ENCODE measurements at places on chromosomes 11 and 22.

DNA sequence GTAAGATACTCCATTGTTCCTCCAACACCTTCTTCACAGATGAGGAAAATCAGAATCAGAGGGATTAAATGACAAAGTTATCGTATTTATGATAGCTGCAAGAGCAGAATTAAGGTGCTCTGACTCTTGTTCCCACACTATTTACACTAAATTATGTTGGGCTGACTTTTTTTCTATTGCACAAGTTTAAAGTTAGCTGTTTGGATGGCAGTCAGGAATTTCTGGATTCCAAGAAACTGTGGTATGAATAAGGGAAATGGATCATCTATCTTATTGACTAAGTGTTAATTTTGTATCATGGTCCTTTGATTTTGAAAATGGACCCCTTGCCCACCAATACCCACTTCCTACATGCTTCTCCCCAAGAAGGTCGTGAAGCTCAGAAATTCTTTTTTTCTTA is 19.9 kb upstream of the APOA1 start:
- DNase-seq = no peak

- no peak for DNase-seq
Measured at GRCh38 chr22:23533328-23533762, 46.7 kb downstream of the IGLL1 start.

GRCh38 chr11:70281156-70281609 is 10.7 kb downstream of the PPFIA1 start:
- DNase-seq = peak; percentile 41

GRCh38 chr11:85826116-85826855 is 15.3 kb upstream of the SYTL2 start:
- DNase-seq = no peak

GRCh38 chr11:95228081-95228749 is 2.8 kb downstream of the SESN3 start:
- no peak for DNase-seq

DNA sequence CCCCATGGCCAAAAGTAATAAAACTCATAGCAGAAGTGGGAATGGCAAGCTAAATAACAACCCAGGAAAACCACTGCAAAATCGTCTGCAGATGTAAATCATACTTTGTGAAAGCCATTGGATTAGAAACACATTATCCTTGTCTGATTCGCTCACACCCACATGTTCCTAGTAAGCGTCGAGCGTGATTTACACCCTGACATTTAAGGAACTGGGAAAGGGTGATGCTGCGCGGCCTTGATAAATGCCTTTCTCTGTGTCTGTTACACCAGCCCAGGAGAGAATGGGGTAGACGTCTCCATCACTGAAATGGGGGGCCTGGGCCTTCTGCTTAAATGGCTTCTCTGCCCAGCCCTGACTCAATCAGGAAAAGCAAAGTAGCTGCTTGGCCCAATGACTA is 162.7 kb downstream of the NTM start:
- no peak for DNase-seq

DNA sequence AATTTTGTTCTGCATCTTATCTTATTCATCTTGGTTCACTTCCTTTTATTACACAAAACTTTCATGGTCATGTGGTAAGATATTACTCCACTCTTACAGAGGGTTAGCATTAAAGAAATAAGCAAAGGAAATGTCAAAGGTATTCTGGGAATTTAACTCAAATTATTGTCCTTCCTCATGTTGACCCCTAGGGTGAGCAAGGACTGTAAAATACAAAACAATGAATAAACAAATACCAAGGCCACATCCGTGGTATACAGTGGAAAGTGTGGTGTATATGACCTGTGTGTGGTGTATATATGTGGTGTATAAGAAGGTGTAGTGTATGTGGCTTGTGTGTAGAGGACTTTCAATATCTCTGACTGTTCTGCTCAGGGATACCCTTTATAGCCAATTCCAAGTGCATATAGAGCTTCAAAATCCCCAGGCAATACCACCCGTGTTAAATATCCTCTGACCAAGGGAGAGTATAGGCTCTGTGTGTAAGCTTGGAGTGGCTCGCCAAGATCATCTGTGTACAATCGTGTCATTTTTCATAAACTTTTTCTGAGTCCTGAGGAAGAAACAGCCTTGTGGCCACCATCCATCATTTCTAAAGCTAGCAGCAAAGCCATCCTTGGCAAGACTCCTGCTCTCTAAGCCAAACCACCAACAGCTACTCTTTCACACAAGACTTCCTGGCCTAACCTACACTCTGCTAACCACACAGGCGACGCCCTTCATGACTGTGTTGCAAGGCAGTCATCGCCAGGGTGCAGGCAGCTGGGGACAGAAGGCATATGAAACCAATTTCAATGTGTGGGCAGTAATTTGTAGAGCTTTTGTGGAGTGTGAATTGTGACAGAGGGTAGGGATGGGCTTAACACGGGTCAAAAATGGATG is 548.0 kb downstream of the ETS1 start:
- DNase-seq = no peak

DNA sequence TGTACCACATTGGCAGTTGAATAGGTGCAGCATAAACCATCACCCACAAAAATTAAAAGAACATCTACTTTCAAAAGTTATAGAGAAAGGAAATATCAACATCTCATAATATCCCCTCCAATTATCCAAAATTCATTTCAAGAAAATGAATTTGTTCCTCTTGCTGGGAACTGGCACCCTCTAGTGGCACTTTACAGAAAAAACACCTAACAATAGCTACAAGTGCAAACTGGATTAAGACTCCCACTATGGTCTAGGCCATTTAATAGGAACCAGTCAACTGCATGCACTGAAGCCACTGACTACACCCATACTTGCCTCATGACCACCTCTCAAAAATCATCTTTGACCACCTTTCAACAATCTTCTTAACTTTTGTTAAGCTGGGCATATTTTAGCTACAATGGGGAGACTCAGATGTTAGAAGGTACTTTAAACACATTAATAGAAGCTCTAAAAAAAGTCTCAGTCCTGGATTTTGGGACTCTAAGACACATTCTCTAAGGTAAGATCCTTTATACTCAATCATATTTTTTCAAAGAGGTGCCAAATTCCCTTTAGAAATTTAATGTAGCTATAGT is 17.3 kb downstream of the TRAF6 start:
- no peak for DNase-seq

- DNase-seq = peak; percentile 38
Measured at GRCh38 chr11:122656631-122657101, 1.1 kb downstream of the UBASH3B start.

DNA sequence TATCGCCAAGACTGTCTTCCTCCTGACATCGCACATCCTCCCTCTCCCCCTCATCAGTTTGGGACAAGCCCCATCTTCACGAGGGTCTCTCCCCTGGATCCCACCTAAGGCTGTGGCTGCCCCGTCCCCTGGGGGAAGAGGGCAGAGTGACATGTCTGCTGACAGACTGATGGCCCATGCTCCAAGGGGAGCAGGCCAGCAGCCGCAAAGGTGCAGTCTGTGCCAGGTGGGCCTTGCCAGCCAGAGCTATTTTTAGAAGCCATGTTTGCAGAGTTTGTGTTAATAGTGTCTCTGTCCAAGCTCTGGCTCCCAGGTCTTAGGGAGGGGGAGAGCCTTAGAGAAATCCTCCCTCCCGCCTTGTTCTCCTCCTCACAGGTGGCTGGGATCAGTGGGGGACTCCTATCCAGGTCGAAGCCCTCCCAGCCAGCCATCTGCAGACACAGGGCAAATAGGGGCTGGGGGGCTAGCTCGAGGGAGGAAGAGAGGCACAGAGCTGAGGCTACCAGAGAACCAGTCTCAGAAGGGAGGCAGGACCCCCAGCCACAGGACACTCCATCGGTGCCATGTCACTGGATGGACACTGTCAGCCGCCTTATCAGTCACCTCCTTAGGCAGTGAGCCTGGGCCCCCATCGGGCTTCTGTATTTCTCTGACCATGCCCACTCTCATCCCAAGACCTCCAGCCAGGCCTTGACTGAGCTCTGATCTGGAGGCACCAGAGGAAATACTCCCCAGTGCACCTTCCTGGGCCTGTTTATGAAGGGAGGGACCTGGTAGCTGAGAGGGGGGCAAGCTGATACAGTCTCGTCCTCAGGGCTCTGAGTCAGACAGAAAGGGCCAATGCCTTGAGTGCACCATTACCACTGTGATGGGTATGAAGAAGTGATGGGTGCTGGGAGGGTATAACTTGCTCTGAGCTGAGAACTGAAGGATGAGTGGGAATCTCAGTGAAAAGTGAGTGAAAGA is 49.3 kb downstream of the CHRDL2 start:
- DNase-seq = no peak

DNA sequence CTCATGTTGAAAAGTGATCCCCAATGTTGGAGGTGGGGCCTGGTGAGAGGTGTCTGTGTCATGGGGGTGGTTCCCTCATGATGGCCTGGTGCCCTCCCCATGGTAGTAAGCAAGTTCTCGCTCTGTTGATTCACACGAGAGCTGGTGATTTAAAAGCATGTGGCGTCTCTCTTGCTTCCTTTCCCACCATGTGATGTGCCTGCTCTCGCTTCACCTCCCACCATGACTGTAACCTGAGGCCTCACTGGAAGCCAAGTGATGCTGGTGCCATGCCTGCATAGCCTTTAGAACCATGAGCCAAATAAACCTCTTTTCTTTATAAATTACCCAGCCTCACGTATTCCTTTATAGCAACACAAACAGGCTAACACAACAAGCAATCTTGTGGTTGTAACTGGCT is 52.4 kb downstream of the VSIG10L2 start:
- no peak for DNase-seq

DNA sequence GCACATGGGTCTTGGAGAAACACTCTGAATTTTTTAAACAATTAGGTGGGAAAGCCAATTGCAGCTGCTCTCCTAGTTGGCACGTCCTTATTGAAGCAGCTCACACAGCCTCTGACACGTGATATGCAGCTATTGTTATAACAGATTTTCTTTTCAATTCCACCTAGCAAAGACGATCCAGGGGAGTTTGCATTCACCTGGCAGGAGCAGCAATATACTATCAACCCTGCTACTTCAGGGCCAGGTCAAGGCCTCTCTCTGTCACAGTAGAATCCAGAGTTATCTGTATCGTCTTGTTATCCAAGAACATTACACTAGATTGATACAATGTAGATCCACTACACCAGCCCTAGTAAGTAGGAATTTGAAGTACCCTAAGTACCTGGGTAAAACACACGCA is 8.3 kb downstream of the KRTAP5-11 start:
- DNase-seq = no peak

GRCh38 chr22:30535182-30535581 is 11.4 kb downstream of the SEC14L6 start:
- no peak for DNase-seq

GRCh38 chr22:31588970-31589675 is 72.9 kb downstream of the PISD start:
- DNase-seq = no peak

DNA sequence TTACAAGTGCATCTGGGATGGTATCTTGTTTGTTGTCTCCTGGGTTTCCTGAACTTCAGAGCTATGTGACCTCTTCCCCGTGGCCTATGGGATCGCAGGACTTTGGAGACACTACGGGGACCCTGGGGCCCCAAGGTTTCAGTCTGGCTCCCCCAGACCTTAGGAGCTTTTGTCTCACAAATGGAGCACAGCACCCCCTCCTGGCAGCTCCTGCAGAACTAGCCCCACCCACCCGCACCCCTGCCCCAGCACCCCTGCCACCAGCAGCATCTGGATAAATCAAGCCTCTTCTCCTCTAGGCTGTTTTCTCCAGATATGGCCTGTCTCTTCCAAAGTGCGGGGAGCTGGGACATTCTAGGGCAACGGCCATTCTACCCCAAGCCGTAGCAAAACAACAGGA is 10.4 kb downstream of the RCOR2 start:
- DNase-seq = no peak

Measured in C1 segment of cervical spinal cord (tissue), 14 donors.